Stimulated activated CD8-positive, alpha-beta memory T cell treated with anti-CD3 and anti-CD28 coated beads, Interleukin-7, amount 100 ng/mL, for 1 hour (primary cell): ENCODE measurements at places on chromosomes 16 and 17.

- DNase-seq = no peak
Measured at GRCh38 chr17:51957786-51958185, 200.7 kb downstream of the CA10 start.

GRCh38 chr17:68954146-68954896 lies 871 bp downstream of the ABCA8 start:
- DNase-seq = no peak

DNA sequence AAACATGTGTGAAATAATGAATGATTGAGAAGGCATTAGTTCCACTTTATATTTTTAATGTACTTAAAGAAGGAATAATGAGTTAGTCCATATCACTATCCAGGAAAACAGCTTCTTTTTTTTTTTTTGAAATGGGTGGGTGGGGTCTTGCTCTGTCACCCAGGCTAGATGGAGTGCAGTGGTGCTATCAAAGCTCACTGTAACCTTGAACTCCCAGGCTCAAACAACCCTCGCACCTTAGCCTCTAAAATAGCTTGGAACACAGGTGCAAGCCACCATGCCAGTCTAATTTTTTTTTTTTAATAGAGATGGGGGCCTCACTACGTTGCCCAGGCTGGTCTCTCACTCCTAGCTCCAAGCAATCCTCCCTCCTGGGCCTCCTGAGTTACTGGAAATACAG lies 275.5 kb downstream of the CEP112 start:
- DNase-seq = no peak

DNA sequence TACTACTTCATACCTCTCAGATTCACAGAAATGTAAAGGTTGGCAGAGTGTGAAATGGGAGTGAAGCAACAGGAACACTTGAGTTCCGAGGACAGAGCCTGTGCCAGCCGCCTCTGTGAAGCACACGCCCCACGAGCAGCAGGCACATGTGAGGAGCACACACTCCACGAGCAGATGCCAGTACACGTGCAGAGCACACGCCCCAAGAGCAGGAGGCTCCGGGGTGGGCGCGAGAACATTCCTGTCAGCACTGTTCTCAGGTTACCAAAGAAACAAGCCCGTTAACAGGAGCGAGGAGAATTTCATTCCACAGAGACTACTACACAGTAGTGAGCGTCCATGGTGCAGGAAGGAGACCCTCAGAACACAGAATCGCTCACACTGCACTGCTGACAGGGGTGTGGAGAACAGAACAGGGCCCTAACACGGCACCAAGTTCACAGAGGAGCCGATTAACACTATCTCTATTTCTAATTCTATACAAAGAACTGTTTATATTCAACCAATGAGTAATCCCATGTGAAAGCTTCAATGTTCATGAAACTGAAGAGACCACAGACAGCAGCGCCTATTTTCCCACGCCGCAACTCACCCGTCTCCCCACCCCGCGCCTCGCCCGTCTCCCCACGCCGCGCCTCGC lies 40.1 kb downstream of the KLHDC4 start:
- DNase-seq = no peak

DNA sequence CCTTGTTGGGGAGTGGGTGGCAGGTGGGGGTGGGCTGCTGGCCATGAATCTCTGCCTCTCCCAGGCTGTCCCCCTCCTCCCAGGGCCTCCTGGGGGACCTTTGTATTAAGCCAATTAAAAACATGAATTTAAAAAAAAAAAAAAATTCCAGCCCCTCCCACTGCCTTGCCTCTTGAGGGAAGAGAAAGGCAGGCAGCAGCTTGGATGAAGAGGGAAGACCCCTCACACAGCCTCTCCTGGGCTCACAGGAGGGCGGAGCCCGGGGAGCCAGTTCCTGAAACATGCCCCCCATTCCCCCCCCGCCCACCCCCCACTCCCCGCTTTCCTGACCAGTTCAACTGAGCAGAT lies 1.8 kb upstream of the TCAP start:
- DNase-seq = no peak

DNA sequence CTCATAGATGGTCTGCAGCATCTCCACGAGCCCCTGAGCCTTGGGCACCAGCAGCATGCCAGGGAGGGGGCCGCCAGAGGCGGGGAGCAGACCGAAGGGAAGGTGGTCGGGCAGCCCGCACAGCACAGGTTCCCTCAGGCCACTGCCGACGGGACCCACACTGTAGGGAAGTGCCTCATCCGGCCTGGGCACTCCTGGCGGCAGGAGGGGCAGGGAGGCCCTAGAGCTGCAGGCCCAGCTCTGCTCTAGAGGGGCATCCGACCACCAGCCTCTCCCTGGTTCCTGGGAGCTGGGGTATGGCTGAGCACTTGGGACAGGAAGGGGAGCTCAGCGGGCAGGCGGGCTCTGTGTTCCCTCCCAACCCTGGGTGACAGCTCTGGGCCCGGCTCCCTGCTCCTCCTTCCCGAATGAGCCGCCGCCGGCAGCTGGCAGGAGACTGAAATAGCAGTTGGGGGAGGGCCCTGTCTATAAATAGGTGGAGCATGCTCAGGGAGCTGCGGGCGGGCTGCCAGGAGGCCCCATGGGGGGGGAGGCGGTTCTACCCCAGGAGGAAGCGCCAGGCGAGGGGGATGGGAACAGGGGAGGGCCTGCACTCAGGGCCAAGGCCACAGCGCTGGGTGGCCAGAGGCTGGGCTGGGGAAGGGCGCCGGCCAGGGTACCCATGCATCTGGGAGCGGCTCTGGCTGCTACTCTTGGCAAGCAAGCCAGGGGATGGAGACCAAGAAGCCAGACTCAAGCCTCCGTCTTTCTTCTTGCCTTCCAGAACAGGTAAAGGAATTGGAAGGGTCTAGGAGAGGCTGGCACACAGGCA lies 12.4 kb downstream of the HDAC5 start:
- peak; percentile 17 for DNase-seq

DNA sequence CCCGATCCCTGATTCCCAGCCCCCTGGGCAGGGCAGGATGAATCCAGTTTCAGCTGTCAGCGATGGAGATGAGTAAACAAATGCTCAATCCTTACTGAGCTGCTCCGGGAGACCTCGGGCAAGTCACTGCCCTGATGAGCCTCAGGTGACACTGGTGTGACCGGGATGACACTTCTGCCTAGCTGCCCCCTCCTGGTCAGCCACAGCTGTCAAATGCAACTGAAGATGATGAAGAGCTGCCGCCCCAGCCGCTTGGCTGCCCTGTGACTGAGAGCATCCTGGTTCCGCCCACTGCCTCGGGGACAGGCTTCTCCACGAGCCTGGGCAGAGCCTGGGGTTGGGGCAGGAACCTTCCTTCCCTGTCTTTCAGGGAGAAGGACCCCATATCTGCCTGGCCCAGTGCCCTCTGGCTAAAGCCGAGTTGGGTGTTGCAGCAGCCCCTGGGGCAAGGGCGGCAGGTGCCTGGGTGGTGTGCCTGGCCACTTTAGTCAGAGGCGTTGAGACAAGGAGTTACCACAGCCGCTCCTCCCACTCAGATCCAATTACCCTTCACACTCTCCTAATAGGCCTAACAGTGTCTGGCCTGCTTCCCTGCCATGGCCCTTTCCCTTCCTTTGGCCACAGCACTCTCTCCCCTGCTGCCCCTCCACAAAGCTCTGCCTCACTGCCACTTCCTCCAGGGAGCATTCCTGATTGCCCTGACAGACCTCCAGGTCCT lies 5.5 kb downstream of the CCL17 start:
- DNase-seq = no peak

DNA sequence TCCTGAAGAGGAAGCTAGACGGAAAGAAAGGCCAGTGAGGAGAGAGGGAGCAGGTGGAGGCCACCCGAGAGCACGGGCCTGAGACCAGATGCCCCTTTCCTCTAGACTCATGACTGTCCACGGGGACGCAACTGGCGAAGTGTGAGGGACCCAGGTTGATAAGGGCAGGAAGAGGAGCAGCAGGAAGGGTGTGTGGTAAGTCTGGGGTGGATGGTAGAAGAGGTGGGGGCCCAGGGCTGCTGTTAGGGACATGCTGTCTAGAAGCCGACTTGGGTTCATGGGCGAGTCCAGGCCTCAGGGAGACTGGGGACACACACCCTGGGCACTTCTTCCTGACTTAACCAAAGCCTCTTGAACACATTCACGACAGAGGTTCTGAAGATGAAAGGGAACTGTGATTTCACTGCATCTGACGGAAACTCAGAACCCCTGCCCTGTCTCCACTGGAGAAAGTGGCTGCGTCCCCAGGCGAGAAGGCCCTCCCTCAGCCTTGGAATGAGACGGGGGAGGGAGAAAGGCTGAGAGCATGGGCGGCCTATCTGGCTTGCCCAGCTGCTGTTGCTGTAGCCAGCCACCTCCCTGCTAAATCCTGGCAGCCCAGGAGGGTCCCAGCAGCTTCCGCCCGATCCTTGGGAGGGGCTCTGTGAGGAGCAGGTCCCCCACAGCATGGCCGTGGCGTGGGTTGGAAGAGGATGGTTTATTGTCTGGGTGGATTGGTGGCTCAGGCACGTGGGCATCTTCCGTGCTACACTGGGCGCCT lies 6.0 kb downstream of the HIC1 start:
- DNase-seq = no peak

GRCh38 chr16:47045459-47045858 lies 72.0 kb upstream of the DNAJA2 start:
- DNase-seq = no peak
